ENCODE measurements at places on chromosomes 3 and 15.
A peak's percentile ranks its signal among the peaks of the same experiment; 100 is the strongest.

GRCh38 chr3:33277193-33277882, at the start of gene FBXL2:
Gene FBXL2 (plus strand): TSS chr3:33277442. CDS start chr3:33277513, 71 bp downstream.
- peak; percentile 43 for DNase-seq

DNA sequence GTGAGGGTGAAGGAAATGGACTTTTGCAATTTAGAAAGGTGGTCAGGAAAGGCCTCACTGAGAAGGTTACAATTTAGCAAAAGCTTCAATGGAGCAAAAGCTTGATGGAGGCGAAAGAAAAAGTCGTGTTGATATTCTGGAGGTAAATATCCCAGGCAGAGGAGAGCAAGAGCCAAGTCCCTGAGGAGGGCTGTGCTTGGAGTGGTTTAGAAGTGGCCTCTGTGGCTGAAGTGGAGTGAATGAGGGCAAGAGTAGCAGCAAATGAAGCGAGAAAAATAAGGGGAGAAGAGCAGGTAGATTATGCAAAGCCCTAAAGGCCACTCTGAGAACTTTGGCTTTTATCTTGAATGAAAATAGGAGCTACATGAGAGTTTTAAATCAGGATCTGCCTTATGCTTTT, 54.1 kb downstream of the GUCA1C start:
- no peak for DNase-seq

GRCh38 chr3:76646921-76647562, 392.9 kb upstream of the ROBO2 start:
- no peak for DNase-seq

- DNase-seq = no peak
These were observed 64.3 kb downstream of the LEO1 start for GRCh38 chr15:51907136-51907862.

DNA sequence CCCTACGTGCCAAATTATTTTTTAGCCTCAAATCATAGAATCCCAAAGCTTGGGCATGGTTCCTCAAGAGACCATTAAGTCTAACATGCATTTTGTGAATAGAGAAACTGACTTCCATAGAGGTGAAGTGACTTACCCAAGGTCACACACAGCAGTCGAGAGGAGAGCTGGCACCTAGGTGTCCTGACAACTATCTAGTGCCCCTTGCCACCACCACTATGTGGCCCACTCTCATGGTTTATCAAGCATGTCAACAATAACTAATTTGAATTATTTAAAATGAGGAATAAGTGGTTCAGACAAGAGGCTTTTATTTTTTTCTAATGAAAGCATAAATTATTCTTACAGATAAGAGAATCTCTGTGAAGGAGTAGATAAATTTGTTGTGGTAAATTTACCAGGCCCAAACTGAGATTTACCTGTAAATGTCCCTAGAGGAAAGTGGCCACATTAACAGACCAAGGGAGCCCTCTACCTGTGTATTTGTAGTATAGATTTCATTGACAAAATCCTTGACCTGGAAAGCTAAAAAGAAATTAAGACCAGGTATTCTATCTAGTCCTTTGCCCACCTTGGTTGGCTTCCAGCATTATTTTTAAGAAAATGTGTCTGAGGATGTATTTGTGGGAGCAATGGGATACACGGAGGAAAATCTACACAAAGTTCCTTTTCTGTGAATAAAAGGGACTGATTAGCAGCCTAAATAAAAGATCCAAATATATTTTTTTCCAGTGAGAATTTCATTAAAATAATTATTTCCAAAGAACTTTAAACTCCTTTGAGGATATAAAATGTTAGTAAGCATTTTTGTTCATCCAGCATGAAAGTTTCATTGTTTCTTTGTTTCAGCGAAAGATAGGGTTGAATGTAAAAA, 49.1 kb downstream of the IQCH start:
- DNase-seq = no peak

- no peak for DNase-seq
These were observed 11.4 kb downstream of the MSL2 start for GRCh38 chr3:136184703-136185102.

GRCh38 chr3:65138556-65138955, 450.8 kb upstream of the ADAMTS9 start:
- no peak for DNase-seq

GRCh38 chr3:10085738-10086137, 22.3 kb downstream of the FANCD2OS start:
- no peak for DNase-seq
